RPMI7951 (cell line): ENCODE measurements at places on chromosomes 5 and 9. TPM values are rescaled to one million over a fixed set of nuclear protein-coding genes. Genes with fewer than 3 reads are reported as not detected.

The ITGA1 gene
- total RNA-seq: 47.7 and 74.6 TPM in 2 replicates

The ADAMTS2 gene
- 0.49 and 0.60 TPM in 2 replicates for total RNA-seq

The EIF4E1B gene
- total RNA-seq: not detected in 2 replicates

The PCDHB11 gene
- total RNA-seq: 0.12 and 0.20 TPM in 2 replicates

The PCDHB2 gene
- 0.88 and 0.96 TPM in 2 replicates for total RNA-seq

The ORM1 gene
- total RNA-seq: not detected in 2 replicates
